M059J (cell line): ENCODE measurements at places on chromosomes 2 and 18. TPM values are rescaled to one million over a fixed set of nuclear protein-coding genes. Genes with fewer than 3 reads are reported as not detected.

The CNTNAP5 gene
- total RNA-seq = 0.05 TPM in 1 of 2 replicates, not detected in the other

The RMND5A gene
- 19.9 and 24.0 TPM in 2 replicates for total RNA-seq

The SERPINB7 gene
- 15.7 and 20.8 TPM in 2 replicates for total RNA-seq

The FAM161A gene
- total RNA-seq = 1.7 and 2.0 TPM in 2 replicates

The NTSR2 gene
- 0.12 TPM in 1 of 2 replicates, not detected in the other for total RNA-seq

The PRKAG3 gene
- total RNA-seq = not detected in 2 replicates

The STON1 gene
- 2.2 and 3.7 TPM in 2 replicates for total RNA-seq

The GALNT1 gene
- 46.1 and 63.0 TPM in 2 replicates for total RNA-seq

The FSIP2 gene
- 0.07 and 0.25 TPM in 2 replicates for total RNA-seq

The ANKRD53 gene
- total RNA-seq = 0.12 and 0.17 TPM in 2 replicates

The LBX2 gene
- total RNA-seq = 0.10 and 1.6 TPM in 2 replicates

The DRC1 gene
- not detected in 2 replicates for total RNA-seq

The TNFRSF11A gene
- 1.3 and 3.8 TPM in 2 replicates for total RNA-seq

The SLC4A3 gene
- 1.2 and 2.6 TPM in 2 replicates for total RNA-seq

The TCF23 gene
- total RNA-seq = not detected in 2 replicates

The SCN2A gene
- total RNA-seq = 0.12 and 0.44 TPM in 2 replicates

The MALL gene
- total RNA-seq = 27.5 and 42.0 TPM in 2 replicates

The TSPYL6 gene
- not detected in 2 replicates for total RNA-seq

The CTDP1 gene
- 11.2 and 21.3 TPM in 2 replicates for total RNA-seq

The SLC16A14 gene
- 0.42 and 0.81 TPM in 2 replicates for total RNA-seq

The NT5DC4 gene
- total RNA-seq = not detected in 2 replicates

The ST8SIA5 gene
- total RNA-seq = 9.8 and 12.2 TPM in 2 replicates

The PCARE gene
- not detected in 2 replicates for total RNA-seq

The LRRTM4 gene
- total RNA-seq = 0.07 TPM in 1 of 2 replicates, not detected in the other

The GCG gene
- not detected in 2 replicates for total RNA-seq

The PROC gene
- total RNA-seq = 0.64 and 1.6 TPM in 2 replicates

The LONRF2 gene
- 0.10 TPM in 1 of 2 replicates, not detected in the other for total RNA-seq

The ALPI gene
- not detected in 2 replicates for total RNA-seq

The ASAP2 gene
- 14.9 and 17.2 TPM in 2 replicates for total RNA-seq

The B3GNT7 gene
- total RNA-seq = 0.17 and 0.57 TPM in 2 replicates

The POTEC gene
- total RNA-seq = 0.02 TPM in 1 of 2 replicates, not detected in the other

The TNFAIP6 gene
- total RNA-seq = not detected in 2 replicates

The MYCN gene
- not detected in 2 replicates for total RNA-seq

The SERPINB11 gene
- not detected in 2 replicates for total RNA-seq

The PTPRN gene
- 1.1 and 1.7 TPM in 2 replicates for total RNA-seq

The TMEM182 gene
- total RNA-seq = 5.5 and 11.1 TPM in 2 replicates

The CYP27A1 gene
- 2.7 and 5.2 TPM in 2 replicates for total RNA-seq

The DSC1 gene
- total RNA-seq = not detected in 2 replicates

The RNF125 gene
- total RNA-seq = 0.07 TPM in 1 of 2 replicates, not detected in the other

The PLGLB2 gene
- total RNA-seq = 0.05 and 2.2 TPM in 2 replicates

The DPP4 gene
- total RNA-seq = 13.5 and 17.5 TPM in 2 replicates

The LRP1B gene
- total RNA-seq = 0.02 TPM in 1 of 2 replicates, not detected in the other

The TMEM127 gene
- total RNA-seq = 33.8 and 45.3 TPM in 2 replicates

The AQP4 gene
- total RNA-seq = not detected in 2 replicates

The DTNB gene
- 12.2 and 12.5 TPM in 2 replicates for total RNA-seq

The UGT1A5 gene
- total RNA-seq = not detected in 2 replicates

The SIX2 gene
- total RNA-seq = 0.37 TPM in 1 of 2 replicates, not detected in the other

The PASK gene
- 5.8 and 9.6 TPM in 2 replicates for total RNA-seq

The CYP1B1 gene
- 8.3 and 13.1 TPM in 2 replicates for total RNA-seq

The GKN1 gene
- total RNA-seq = not detected in 2 replicates

The IL36RN gene
- 0.02 TPM in 1 of 2 replicates, not detected in the other for total RNA-seq

The C2orf92 gene
- total RNA-seq = 1.1 TPM in 1 of 2 replicates, not detected in the other

The GPAT2 gene
- not detected in 2 replicates for total RNA-seq

The TTL gene
- 25.0 and 34.6 TPM in 2 replicates for total RNA-seq
